Mesothelial cell of epicardium (in vitro differentiated cells): ENCODE measurements at places on chromosomes 1 and 21. TPM values are rescaled to one million over a fixed set of nuclear protein-coding genes. Genes with fewer than 3 reads are reported as not detected.

DNA sequence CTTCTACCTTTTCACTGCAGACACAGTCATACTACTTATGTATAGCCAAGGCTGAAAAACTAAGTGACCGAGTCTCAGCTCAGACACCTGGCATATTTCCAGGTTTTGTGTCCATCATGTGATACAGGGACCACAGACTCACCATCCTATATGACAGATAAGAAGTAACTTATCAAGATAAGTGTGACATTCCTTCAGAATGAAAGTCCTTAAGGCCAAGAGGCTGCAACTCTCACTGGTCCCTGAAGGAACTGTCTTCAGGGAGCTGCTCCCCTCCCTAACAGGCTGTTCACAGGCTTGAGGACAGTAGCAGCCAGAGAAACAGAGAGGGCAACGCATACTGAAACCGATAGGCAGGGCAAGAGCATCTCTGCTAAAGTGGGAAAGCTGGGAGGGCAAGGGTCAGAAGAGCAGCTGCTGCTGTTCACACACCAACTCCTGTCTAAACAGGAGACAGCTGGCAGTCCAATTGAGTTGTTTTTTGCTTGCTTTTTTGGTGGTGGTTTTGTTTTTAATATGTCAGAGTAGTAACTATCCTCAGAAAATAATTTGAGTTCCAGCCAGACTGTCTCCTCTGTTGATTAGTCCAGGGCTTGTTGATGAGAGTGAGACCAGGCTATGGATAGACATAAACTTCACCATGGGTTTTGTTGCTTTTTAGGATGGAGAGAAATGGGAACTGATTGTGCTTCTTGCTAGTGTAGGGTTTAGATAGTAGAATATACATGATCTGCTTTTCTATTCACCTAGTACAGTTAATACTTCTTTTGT lies 67.7 kb downstream of the MACF1 start:
- no peak for DNase-seq

- no peak for DNase-seq
Measured at GRCh38 chr1:210483821-210484220, 155.1 kb downstream of the HHAT start.

GRCh38 chr1:11098931-11099309 lies 749 bp downstream of the EXOSC10 start:
- no peak for DNase-seq

IQGAP3 gene
- 13.9 to 17.6 TPM (median 15.3 TPM) in 3 replicates for total RNA-seq

- no peak for DNase-seq
Measured at GRCh38 chr1:68168545-68169171, 63.7 kb downstream of the WLS start.

DNA sequence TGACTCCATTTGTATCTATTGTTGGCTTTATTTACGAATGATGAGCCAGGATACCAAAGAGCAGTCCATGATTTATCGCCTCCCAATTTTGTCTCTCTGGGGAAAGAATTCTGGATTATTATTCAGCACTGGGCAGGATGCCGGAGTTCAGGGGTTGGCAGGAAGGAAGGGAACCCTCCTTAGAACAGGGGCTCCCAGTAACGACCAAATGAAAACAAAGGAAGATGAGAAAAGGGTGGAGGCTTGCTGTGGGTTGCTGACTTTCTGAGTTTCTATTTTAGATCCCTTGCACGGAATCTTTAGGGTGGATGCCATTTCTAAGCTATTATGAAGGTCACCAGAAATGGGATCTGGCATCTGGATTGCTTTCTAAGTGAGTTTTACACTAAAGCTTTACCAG lies 231.2 kb upstream of the LYPLAL1 start:
- DNase-seq = no peak

- no peak for DNase-seq
Measured at GRCh38 chr1:60959701-60960100, 122.7 kb upstream of the NFIA start.

DNA sequence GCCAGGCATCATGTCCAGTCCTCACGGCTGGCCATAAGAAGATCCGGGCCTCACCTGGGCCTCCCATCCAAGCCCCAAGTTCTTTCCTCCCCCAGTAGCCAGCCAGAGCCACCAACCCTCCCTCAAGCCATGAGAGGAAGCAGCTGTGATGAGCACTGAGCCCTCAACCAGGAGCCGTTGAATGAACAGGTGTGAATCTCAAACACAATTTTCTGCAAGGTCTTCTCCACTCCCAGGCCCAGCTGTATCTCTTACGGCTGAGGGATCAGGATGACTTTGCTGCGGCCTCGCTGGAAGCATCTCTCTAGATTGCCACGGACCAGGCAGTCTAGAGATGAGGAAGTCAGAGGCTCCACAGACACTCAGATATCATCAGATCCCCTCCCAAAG lies 9.8 kb upstream of the CLDN14 start:
- DNase-seq = no peak

GRCh38 chr1:7808253-7808844 lies 24.3 kb downstream of the PER3 start:
- DNase-seq = no peak

DNA sequence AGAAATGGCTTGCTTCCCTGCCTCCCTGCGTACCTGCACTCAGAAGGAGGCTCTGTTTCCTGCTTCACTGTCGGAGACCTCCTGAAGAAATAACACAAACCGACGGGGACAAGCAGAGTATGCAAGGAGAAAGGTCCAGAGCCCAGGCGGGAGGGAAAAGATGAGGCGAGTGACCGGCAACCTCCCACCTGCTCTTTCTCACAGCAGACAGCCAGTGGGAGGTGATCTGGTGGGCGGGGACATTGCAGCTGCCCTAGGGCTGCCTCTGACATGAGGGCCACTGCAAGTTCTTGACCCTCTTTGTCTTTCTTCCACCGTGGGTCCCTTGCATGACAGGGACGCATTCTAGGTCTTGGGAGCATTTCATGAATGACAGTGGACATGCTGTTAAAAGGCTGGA lies 368.2 kb downstream of the CAMTA1 start:
- DNase-seq = no peak

DNA sequence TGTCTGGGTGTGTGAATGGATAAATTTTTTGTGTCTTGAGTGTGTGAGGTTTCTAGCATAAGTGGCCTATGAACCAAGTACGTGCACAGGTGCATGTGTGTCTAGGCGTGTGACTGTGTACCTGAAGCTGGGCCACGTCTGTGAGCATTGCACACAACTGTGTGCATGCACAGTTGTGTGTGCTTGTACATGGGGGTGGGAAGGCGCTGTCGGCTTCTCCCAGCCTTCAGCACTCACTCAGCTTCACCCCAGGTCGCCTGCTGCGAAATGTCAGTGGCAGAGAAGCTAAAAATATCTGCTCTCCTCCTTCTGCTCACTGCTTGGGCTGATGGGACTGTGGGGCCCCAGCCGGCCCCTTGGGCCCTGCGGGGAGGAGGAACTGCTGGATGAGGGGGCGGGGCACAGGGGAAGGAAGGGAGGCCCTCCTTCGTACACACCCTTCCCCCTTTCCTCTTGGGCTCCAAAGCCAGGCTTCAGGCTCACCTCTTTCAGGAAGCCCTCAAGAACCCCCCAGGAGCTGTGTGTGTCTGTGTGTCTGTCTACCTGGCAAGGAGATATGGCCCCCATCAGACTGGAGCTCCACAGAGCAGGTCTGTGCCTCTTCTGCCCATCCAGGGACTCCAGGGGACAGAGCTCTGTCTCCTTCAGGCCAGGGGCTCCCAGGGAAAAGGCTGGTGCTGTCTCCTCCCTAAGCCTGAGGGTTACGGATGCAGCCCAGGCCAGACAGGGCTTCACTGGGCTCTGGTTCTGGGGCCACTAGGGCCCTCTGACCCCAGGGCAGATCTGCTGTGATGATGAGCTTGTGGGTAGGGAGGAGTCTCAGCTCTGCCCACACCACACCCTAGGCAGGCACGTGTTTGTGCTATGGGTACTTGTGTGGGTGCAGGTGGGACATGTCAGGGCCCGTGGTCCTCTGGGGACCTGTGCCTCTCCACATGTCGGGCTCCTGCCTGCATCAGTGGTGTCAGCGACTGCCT lies 35.6 kb upstream of the WASF2 start:
- DNase-seq = no peak

DNA sequence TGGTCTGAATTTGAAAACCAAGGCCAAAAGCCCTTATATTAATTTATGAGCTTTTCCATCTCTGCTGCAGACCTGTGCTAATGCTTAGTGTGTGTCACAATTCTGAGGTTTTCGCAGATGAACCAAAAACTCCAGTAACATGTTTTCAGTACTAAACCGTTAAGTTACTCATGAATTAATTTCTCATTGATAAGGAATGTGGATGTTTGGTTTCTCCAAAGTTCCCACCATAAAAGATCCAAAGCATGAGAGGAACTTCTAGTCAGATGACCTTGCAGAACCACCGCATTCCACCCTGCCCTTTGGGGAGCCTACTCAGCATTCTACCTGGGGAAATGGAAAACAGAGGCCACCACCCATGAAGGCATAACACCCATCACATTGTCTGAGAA lies 7.5 kb upstream of the LEPR start:
- DNase-seq = no peak

- no peak for DNase-seq
Measured at GRCh38 chr21:25961042-25961441, 209.5 kb downstream of the APP start.

- no peak for DNase-seq
Measured at GRCh38 chr1:159991513-159991912, 37.5 kb upstream of the SLAMF9 start.

DNA sequence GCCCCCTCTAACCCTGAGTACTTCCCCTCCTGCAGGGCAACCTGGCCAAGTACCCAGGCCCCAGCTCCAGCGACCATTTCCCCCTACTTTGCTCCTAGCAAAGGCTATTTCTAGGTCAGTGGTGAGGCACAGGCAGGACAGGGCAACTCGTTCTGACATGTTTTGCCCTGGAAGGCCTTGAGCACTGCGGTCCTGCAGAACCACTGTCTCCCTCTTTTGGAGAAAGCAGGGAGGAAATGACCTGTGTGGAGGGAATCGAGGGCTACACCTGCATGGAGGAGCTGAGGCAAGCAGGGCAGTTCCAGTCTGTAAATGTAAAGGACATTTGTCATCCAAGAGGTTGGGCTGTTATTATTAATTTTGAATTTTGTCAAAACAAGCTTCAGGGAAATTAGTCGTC lies 99.1 kb downstream of the PPIAL4G start:
- no peak for DNase-seq

HSPB7 gene
- 5.0 to 6.3 TPM (median 6.3 TPM) in 3 replicates for total RNA-seq

KIRREL1 gene
- total RNA-seq = 178 to 189 TPM (median 180 TPM) in 3 replicates

DNA sequence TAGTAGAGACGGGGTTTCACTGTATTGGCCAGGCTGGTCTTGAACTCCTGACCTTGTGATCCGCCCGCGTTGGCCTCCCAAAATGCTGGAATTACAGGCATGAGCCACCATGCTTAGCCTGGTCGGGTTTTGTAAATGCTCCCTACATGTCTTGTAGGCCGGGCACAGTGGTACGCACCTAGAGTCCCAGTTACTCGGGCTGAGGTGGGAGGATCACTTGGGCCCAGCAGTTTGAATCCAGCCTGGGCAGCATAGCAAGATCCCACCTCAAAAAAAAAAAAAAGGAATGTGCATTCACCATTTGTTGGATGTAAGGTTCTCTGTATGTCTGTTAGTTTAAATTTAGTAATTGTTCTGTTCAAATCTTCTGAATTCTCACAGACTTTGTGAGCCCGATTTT lies 95.8 kb downstream of the ST3GAL3 start:
- DNase-seq = no peak

DNA sequence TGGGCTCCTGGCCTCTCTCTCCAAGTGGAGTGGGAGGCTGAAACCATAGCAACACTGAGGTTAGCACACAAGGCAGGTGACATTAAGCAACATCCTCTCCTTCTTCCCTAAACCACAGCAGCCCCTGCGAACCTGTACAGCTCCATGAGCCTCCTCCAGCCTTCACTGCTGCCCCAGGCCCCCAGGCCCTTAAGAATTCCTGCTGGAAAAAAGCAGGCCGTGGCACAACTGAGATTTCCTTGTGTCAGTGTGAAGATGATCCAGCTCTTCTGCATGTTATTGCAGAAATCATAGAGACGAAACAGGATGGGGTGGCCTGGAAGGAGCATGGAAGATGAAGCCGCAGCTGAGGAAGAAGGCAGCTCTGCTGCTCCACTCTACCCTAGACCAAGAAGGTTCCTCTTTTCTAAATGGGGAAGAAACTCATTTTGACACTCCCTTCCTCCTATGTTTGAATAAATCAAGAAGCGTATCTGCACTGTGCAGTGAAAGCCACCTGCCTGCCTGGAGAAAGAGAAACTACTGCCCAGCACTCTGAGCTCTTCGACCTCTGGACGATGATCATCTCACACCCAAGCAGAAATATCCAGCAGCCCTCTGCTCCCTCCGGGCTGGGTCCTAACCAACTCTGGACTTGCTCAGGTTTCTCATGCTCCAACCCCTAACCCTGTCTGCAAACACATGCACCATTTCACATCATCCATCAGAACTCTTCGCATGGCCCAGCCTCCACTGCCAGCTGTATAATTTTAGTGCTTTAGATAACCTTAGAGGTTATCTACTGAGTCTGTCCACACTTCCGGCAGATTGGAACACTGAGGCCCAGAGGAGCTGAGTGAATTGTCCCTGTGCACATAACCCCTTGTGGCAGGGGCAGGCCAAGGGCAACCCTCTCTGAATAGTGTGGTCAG lies 20.7 kb downstream of the SH3BP5L start:
- DNase-seq = no peak

GRCh38 chr1:214861615-214862014 lies 220.9 kb upstream of the KCNK2 start:
- no peak for DNase-seq
